ENCODE measurements at places on chromosomes 4 and X.

DNA sequence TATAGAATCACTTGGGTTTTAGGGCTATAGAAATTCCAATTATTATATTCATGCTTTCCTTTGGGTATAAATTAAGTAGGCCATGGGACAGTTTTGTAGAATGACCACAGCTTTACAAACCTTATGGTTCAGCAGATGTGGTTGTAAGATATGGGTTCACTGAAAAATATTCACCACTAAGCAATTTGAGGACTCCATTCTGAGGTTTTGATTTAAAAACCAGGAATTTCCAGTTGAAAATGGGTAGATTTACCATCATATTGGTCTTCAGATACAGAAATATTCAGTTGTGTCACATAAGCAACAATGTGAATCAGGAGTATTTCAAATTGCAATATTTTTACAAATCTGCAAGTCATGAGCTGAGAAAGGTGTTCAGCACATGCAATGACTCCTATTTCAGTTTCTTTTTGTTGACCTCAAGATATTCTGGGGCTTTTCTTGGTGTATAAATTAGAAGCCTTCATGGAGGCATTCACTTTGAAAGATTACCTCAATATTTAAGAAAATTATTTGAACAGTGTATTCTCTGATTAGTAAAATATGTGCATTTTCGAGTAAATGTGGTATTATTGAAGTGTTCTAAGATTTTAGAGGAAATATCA lies 218.4 kb upstream of the HCCS start:
- no peak for DNase-seq

DNA sequence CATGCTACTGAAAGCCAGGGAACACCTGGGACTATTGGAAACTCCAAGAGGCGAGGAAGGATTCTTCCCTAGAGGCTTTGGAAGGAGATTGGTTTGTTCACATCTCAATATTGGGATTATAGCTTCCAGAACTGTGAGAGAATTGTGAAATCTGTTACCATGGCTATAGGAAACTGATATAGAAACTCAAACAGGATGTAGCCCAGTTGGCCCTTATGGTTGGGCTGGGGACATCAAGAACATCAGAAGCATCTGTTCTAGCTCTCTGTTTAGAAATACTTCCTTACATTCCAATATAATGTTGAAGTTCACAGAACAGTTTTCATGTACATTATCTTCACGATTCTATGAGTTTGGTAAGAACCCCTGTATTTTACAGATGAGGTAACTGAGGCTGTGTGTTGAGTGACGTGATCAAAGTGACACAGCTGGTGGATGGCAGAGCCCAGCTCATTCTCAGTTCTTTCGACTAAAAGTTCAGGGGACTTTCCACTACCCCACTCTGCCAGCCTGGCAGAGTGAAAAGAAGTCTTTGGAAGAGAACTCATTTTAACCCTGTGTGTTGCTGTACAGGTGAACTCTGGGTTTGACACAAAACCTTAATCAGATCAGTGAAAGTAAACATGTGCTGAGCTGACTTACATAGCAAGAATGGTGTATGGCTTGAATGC lies 183.0 kb downstream of the GBA3 start:
- DNase-seq, result no peak

DNA sequence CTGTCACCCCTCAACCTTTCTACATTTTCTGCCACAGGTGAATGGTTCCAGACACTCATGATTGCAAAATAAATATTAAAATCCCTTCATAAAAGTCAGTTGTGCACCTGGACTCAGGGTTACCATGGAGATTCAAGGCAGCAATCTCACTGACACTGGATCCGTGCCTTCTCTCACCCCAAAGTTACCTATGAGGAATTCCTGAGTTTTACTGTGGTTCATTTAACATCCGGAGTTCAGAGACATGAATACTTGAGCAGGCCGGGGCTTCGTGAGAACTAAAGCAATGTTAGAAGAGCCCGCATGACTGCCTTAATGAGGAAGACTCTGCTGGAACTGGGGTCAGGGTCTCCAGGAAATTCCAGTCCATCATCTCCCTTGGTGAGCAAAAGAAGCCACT lies 12.5 kb upstream of the CLNK start:
- no peak for DNase-seq

- DNase-seq, result peak; percentile 44
Observed at GRCh38 chr4:98728433-98728832, 70.0 kb upstream of the TSPAN5 start.

DNA sequence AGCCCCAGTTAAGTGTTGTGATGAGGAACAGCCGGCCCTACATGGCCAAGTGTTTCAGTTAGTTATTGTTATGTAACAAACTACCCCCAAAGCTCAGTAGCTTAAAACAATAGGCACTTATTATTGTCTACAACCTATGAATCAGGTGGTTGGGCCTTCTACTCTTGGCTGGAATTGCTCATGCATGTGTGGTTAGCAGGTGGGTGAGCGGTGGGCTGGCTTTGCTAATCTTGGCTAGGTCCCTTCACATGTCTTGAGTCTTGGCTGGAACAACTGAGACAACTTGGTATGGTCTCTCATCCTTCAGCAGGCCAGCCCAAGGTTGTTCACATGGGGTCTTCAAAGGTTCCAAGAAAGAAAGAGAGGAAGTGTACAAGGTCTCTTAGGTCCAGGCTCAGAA lies 54.5 kb upstream of the CHRNA9 start:
- no peak for DNase-seq

GRCh38 chr4:127747883-127748282 lies 17.7 kb downstream of the SLC25A31 start:
- peak; percentile 3 for DNase-seq

- DNase-seq, result no peak
Observed at GRCh38 chrX:101787934-101788333, 128.3 kb upstream of the ARMCX2 start.

DNA sequence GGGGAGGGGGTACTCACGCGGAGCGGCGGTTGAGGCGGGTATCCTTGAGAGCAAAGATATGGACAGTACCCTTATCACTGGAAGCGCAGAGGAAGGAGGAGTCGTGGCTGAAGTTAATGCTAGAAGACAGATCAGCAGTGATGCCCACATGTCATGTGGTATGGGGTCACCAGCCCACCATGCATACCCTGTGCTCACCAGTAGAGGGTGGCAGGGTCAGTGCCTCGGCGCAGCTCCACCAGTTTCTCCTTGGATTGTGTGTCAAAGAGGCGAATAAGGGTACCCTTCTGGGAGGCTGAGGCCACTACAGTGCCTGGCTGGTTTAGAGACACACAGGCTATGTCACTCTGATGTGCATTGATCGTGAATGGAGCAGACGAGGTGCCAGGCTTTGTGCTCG lies 1.5 kb upstream of the PRAF2 start:
- DNase-seq, result no peak

Measured in fibroblast of mammary gland (primary cell).